Stimulated activated CD4-positive, alpha-beta T cell treated with anti-CD3 and anti-CD28 coated beads, Interleukin-2, amount 100 ng/mL, for 4 hours (primary cell): ENCODE measurements at places on chromosomes 3 and 15.

- DNase-seq = no peak
These were observed 843 bp downstream of the GLCE start for GRCh38 chr15:69161079-69161877.

GRCh38 chr15:74403991-74404563 lies 29.7 kb downstream of the SEMA7A start:
- DNase-seq = no peak

DNA sequence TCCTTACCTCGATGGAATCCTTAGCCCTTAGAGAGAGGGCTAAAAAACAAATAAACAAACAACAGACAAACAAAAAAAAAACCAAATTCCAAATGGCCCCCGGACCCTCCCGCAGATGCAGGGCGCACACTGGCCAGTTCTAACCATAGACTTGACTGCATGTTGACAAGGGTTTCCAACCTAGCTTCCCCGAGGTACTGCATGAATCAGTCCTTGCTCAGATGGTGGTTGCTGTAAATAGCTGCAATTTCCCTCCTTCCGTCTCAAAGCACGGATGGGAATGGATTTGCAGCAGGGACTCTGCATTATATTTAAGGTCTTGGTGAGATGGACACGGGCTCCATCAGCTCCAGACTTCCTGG lies 162.8 kb downstream of the CD47 start:
- DNase-seq = no peak

DNA sequence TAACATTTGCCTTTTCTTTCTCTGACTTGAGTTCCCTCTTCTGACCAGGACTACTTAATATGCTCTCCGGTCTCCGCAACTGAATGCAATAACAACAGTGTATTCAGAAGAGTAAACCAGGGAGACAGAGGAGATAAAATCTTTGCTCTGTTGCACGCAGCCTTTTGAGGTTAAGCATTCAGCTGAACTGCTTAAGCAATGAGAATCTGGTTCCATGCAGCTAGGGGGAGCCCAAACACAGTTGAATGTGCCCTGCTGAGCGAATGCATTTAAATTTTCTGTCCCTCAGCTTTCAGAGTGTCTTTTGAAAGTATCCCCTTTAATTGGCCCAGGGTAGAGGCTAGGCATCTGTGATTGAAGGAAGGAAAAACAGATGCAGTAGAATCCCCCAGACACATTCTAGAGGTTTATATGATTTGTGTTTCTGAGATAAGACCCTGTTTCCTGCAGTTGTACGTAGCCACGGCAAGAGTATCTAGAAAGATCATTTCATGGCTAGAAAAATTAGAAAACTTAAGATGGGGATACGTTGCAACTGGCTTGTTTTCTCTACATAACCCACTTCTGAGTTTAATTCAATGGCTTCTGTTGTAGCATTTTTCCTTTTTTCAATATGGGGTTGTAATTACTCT lies 309.6 kb downstream of the TUSC7 start:
- no peak for DNase-seq

DNA sequence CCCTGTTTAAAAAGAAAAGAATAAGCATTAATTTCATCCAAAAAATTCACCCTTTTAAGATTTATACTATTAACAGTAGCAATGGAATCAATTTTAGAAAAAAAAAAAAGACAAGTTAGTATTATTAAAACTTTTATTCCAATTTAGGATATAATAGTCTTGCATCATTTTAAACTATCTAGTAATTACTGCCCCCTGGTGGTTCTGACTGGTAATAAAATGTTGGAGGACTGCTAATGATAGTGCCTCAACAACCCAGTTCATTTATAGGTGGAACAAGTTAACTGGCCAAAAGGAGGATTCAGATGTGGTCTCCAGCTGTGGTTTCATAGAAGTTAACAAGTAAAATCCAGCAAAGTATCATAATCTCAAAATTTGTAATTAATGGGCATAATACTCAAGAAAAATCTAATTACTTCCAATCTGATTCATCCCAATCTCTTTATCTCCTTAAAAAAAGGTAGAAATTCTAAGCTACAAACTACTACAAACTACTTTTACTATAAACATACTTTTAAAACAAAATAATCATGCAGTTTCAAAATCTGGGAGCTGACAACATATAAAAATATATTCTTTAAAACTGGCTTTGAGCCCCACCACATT lies 30.7 kb upstream of the WDR49 start:
- DNase-seq = peak; percentile 30
